ENCODE measurements at places on chromosomes 6 and 20.

- no peak for DNase-seq
These were observed 13.2 kb downstream of the CITED2 start for GRCh38 chr6:139361211-139361610.

DNA sequence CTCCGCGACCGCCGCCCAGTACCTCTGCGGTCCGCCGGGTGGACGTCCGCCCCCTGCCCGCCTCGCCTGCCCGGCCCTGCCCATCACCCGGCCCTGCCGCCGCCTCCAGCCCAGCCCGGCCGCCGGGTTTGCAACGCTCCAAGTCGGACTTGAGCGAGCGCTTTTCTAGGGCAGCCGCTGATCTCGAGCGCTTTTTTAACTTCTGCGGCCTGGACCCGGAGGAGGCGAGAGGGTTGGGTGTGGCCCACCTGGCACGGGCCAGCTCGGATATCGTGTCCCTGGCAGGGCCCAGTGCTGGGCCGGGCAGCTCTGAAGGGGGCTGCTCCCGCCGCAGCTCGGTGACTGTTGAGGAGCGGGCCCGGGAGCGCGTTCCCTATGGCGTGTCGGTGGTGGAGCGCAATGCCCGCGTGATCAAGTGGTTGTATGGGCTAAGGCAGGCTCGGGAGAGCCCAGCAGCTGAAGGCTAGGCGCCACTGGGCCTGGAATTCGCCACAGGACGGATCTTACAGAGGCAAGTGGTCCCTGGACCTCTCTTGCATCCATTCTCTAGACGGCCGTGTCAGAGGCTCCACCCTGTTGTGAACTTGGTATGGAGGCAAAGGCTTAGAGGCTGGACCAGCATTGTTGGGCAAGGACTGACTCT, 11.8 kb downstream of the FAM110A start:
- no peak for DNase-seq

DNA sequence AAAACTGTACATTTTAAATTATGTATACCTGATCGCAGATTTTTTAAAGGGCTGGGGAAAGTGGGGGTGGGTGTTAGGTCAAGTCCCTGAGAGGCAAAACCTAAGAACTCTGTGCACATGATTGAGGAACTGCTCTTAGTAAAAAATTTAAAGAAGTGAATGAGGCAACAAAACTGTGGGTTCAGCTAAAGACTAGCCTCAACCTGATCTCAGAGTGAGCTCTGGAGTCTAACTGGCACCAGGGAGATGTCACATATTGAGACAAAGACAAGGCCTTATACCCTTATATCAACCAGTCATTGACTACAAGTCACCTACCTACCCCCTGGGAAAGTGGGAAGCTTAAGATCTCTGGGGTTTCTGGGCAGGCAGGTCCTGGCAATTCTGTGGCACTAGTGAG, 27.4 kb upstream of the RUNX2 start:
- no peak for DNase-seq

DNA sequence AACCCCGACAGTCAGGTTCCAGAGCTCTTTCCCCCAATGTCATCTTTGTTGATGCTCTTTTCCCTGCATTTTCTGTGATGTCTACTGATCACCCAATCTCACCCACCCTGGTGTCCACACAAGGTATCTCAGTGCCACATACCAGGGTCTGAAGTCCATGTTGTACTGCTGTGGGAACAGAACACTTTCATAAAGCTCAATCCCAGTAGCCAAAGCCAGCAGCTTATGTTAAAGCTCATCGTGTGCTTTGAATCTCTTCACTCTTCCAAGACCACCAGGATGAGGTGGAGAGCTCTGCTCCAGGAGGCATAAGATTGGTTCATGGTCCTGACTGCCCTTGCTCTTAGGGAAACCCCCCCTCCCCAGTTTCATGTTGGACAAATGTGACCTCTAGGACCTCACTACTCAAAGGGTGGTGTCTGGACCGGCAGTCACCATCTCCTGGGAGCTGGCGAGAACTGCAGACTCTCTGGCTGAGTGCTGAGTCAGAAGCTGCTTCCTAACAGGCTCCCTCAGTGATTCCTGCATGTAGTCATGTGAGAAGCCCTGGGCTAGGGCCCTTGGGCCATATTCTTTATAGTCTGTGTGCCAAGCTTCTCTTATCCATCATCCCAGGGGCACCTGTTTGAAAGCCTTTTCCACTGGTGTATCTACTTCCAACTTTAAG, 13.4 kb upstream of the CPNE5 start:
- DNase-seq: no peak

GRCh38 chr20:43379239-43379917, 78.3 kb upstream of the SRSF6 start:
- no peak for DNase-seq

GRCh38 chr20:37721751-37722150, 27.9 kb downstream of the CTNNBL1 start:
- DNase-seq: no peak

DNA sequence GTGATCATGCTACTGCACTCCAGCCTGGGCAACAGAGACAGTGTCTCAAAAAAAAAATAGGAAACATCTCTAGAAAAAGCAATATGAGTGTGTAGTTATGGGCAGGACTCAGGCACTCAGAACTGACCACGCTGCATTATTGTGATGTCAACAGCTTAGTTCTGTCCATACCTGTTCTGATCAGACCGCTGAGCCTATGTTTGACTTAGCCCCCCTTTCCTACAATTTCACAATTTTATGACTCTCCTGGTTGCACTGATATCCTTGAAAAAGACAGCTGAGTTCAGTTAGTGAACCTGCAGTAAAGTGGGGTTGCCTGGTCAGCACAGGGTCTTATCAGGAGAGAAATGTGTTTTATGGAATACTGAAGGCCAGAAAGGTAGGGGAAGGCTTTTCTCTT, 37.8 kb upstream of the PRDM1 start:
- no peak for DNase-seq

GRCh38 chr6:136607932-136608772, 57.9 kb upstream of the MAP7 start:
- DNase-seq: peak; percentile 22

DNA sequence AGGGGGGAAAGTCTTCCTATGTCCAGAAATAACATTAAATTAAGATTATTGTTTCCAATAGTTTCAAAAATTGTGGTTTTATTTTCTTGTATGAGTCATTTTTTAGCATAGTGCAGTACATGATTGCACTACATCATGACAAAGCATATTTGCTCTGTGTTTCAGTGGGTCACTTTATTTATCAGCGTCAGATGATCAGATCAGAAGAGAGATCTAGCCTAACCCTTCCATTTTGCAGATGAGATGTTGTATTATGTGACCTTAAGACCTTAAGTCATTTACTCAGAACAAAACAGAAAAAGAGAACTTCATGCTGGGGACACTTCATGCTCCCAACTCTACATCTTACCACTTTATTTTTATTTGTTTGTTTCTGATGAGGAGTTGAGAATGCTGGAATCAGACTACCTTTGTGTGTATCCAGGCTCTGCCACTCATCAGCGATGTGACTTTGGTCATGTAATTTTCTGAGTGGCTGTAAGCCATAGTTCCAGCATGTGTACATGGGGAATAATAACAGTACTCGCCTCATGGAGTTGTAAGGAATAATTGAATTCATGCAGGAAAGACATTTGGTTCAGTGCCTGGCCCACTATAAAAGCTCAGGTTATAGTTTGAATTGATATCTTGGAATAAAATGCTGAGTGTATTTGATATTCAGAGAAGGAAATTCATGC, 13.5 kb downstream of the EYA4 start:
- no peak for DNase-seq

GRCh38 chr6:111585974-111586315, 19.7 kb downstream of the TRAF3IP2 start:
- no peak for DNase-seq

DNA sequence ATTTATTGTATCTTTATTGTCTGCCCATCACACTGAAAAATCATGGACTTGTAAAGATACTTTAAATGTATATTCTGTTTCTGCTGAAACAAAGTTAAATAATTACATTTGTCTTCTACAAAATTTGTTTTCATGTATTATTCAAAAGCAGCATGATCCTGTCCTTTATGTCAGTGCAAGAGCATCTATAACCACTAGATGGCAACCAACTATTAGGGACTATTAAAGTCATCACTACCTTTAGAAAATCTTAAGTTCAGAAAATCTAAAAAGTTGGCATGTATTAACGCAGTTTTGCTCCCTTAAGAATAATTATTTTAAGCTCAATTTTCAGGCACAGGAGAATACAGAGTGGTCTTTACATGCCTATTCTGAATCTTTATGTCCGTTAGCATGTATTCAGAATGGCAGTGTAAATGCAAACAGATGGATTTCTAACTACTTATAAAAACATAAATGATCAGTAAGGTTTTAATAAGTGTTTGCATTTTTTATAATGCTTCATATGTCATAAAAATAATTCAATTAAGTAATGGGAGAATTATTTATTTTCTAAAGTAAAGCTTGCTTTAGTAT, 17.8 kb downstream of the TMEM30A start:
- DNase-seq: no peak

DNA sequence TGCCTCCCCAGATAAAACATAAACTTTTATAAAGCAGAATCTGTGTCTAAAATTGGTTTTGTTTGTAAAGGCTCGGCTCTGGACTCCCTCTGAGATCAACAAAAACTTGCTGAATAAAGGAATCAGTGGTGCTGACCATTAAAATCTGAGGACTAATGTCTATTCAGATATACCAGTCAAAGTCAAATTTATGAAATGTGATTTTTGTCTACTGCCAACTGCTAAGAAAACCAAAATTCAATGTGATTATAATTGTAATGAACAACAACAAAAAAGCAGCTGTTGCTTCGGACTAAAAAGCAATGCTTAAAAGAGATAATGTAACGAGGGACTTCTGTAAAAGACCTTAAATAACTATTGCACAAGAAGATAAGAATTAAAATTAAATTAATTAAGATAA, 26.6 kb downstream of the PRKN start:
- DNase-seq: no peak

GRCh38 chr20:35773154-35773751, 1.4 kb downstream of the PHF20 start:
- DNase-seq: no peak

- DNase-seq: no peak
These were observed 491.0 kb downstream of the HAO1 start for GRCh38 chr20:7449269-7449668.

DNA sequence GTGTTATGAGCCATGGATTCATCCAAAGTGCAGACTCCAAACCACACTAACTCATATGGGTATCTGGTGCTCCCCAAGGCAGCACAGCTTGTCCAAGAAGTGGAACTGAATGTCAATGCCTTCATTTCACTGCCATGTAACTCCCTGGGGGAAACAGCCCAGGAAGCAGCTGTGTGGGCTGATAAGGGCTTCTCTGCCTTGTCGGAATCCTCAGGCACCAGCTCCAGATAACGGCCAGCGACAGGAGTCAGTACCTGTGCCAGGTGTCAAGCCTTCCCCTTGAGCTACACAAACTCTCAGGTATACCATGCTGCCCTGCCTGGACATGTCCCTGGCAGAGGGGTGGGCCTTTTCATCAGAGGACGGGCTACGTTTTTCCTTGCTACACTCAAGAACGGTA, 751.9 kb upstream of the CHD6 start:
- DNase-seq: no peak

- DNase-seq: no peak
These were observed 367.9 kb upstream of the SLC35B3 start for GRCh38 chr6:8803181-8803760.

GRCh38 chr6:170163405-170164170, 127.3 kb downstream of the DLL1 start:
- DNase-seq: no peak

DNA sequence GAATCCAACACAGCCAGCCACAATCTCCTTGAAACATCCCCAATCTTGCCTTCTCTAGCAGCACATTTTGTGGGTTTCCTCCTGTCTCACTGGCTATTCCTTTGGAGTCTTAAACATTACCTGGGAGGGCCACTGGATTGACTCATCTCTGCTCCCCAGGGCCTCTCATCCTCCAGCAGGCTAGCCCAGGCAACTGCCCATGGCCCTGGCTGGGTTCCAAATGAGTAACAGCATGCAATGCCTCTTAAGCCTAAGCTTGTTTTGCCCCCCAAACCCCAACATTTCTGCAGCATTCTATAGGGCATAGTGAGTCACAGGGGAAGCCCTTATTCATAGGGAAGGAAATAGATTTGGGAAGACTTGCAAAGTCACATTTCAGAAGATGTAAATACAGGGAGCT, 204.9 kb downstream of the FOXA2 start:
- DNase-seq: peak; percentile 29

- no peak for DNase-seq
These were observed 44.2 kb upstream of the SUPT3H start for GRCh38 chr6:45421709-45422502.

DNA sequence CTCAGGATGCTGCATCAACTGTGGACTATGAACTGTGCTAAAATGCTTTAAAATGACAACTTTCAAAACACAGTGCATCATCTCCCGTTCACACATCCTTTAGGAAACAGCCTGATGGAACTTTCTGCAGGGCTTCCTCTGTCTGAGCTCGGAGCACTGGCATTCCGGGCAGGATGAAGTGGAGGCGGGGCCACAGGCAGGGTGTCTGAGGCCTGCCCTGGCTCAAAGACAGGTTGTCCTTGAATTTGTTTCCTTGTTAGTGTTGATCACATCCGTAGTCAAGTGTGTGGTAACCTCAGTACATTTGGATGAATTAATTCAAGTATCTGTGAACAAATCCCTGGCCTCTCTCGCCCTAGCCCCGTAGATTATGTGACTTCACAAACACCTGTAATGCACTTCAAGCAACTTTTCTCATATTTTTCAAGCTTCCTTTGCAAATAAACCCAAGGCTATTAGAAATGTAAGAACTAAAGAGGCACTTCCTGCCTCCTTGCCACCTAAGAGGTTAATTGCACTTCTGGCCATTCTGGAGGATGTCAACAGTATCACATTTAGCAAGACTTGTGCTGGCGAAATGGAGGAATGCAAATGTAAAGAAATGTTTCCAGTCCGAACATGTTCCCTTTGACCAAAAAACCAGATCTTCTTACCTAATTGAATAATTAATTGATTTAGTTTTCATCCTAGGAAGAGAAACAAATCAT, 3.1 kb downstream of the CD93 start:
- DNase-seq: no peak

DNA sequence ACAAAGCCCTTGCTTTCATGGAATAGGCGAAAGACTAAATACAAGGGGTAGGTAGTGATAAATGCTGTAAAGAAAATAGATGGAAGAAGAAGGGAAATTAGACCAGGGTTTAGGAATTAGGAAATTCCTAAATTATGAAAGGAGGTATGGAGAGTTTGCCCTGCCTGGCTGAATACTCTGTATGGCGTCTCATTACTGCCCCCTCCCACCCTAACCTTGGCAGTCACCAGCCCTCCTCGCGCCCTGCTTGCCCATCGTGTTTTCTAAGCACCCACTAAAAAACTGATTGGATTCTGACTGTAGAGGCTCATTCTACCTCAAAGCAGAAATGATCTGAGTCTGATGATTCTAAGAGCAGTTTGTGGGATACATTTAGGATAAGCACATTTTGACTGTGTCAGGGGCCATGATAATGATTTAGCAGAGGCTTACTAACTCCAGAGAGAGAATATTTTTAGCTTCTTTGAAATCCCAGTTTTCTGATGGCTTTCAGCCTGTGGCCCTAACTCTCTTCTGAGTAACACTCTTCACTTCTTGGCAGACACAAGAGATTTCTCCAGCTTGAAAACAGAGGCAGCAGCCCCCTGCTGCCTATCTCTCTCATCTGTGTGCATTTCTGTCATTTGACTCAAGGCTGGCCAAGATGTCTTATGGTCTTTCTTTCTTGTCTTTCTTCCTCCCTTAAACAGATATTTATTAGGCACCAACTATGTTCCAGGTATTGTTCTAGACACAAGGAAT, 1.4 kb upstream of the CHD6 start:
- DNase-seq: peak; percentile 47

- no peak for DNase-seq
These were observed 12.5 kb downstream of the TFAP2B start for GRCh38 chr6:50831186-50831585.
